ENCODE measurements at places on chromosomes 2 and 18. TPM values are rescaled to one million over a fixed set of nuclear protein-coding genes. Genes with fewer than 3 reads are reported as not detected.

The HTR2B gene
- polyA plus RNA-seq = not detected

The CFAP221 gene
- 0.16 TPM for polyA plus RNA-seq

DNA sequence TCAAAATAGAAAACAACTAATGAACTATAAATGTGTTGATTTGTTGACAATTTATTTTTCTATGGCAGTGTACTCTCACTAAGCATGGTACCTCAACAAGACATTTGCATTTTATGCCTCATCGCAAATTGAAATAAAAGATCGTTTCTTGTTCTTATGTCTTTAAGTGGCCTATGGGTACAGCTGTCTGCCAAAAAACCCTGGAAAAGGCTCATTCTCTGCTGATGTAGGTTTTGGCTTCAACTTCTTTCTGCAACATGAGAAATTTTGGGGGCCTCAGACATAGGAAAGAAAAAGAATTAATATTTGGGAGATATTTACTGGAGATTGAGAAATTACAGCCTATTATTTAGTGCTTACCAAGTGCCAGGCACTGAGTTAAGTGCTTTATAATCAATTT lies 205.1 kb upstream of the DPP10 start:
- no peak for DNase-seq

DNA sequence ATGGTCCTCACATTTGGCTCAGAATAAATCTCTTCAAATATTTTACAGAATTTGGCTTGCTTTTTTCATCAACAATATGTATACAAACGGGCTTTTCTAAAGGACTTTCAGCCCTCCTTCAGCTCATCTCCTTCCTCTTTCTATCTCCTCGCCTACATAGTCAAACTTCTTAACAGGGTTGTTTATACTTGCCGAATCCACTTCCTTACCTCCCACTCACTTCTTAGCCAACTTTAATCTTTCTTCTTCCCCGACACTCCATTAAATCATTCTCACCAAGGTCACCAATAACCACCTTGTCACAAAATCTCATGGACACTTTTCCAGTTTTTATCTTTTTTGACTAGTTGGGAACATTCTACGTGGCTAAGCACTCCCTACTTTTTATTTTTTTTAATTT lies 325.2 kb downstream of the PLCL1 start:
- no peak for DNase-seq

GRCh38 chr2:40043641-40044040 lies 264.6 kb upstream of the THUMPD2 start:
- DNase-seq = no peak

Data from K562 (cell line).